Mucosa of gallbladder (tissue), 1 donor: ENCODE measurements at places on chromosomes 1 and 21. TPM values are rescaled to one million over a fixed set of nuclear protein-coding genes. Genes with fewer than 3 reads are reported as not detected.

HSPB7 gene
- 187 TPM for total RNA-seq

ANKRD34A gene
- 3.4 TPM for total RNA-seq

ANKRD65 gene
- total RNA-seq, result 10.1 TPM

LIPI gene
- total RNA-seq, result not detected

GON4L gene
- total RNA-seq, result 44.5 TPM

SPATC1L gene
- 6.9 TPM for total RNA-seq

ATP1A4 gene
- total RNA-seq, result 0.43 TPM

CRP gene
- total RNA-seq, result 46.3 TPM

OR14K1 gene
- total RNA-seq, result not detected

S100A1 gene
- total RNA-seq, result 3.3 TPM

NPPA gene
- total RNA-seq, result not detected

OLFML3 gene
- total RNA-seq, result 74.8 TPM

REN gene
- not detected for total RNA-seq

NTNG1 gene
- total RNA-seq, result 1.6 TPM

SPRR1B gene
- total RNA-seq, result not detected

RBP7 gene
- 8.7 TPM for total RNA-seq

GRIK3 gene
- total RNA-seq, result 1.1 TPM

NFASC gene
- total RNA-seq, result 18.0 TPM

ABCA4 gene
- 0.26 TPM for total RNA-seq

TMEM53 gene
- 21.0 TPM for total RNA-seq

FHAD1 gene
- total RNA-seq, result 1.7 TPM

HCN3 gene
- 8.7 TPM for total RNA-seq

PLA2G2C gene
- total RNA-seq, result not detected

RNU1-4 gene
- total RNA-seq, result 1,358 TPM

KIF14 gene
- total RNA-seq, result 0.43 TPM

PLEKHN1 gene
- total RNA-seq, result 1.8 TPM

CYP4Z1 gene
- total RNA-seq, result not detected

WNT3A gene
- total RNA-seq, result 0.06 TPM

DISC1 gene
- total RNA-seq, result 10.8 TPM

AUNIP gene
- total RNA-seq, result 0.26 TPM

CYP4X1 gene
- 0.78 TPM for total RNA-seq

KRTAP19-6 gene
- total RNA-seq, result not detected

TMPRSS15 gene
- total RNA-seq, result not detected
